ENCODE measurements at places on chromosomes 2 and 18. TPM values are rescaled to one million over a fixed set of nuclear protein-coding genes. Genes with fewer than 3 reads are reported as not detected.

SPEG gene
- 0.21 TPM for total RNA-seq

MROH2A gene
- not detected for total RNA-seq

SCN2A gene
- total RNA-seq: not detected

E2F6 gene
- total RNA-seq: 15.7 TPM

LIMS4 gene
- 35.7 TPM for total RNA-seq

KIAA2012 gene
- not detected for total RNA-seq

SH3RF3 gene
- 9.4 TPM for total RNA-seq

DNA sequence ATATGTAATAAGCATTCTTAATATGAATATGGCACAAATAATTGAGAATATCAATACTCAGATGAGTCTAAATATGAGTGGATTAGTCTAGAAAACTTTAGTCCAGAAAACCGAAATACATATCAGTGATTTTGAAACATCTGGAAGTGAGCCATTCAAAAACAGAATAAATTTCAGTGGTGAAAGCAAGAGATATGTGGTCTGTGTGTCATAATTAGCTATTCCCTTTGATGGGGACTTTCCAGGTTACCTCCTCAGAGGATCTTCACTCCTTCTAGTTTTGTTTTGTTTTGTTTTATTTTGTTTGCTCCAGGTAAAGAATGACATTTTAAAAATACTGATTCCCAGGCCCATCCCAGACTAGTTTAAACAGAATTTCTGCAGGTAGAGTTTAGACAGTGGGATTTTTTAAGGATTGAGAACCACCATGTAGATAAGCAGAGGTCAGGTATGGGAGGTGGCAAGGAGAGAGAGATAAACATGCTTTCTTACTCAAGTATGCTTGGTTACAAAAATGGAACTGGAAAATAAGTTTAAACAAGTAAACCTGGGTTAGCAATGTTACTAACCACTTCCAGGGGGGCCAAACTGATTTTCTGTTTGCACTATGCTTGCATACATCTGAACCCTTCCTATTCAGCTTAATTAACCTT lies 70.7 kb downstream of the NABP1 start:
- no peak for DNase-seq

- no peak for DNase-seq
Observed at GRCh38 chr2:201833781-201834180, 27.4 kb downstream of the CDK15 start.

DNA sequence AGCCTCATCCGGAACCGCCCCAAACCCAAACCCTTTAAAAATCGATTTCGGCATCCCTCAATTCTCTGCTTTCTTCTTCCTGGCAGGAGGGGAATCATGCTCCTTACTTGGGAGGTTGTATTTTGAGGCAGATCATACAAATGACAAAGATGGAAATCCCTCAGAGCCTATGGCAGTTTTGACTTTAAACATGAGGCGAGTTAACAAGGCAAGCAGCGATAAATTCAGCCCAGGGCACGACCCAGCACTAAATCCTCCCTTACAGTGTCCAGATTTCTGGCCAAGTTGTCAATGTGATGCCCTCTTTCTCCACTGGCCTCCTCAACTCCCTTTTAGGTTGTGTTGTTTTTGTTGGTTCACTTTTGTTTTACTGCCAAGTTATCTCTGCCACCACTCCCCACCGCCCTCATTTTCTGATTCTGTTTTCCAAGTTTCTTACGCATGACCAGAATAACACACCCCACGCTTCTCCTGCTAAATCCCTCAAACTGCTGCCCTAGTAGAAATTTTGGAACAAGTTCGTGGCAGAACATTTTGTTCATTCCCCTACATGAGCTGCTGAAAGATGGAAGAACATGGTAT lies 68.3 kb downstream of the CTAGE1 start:
- peak; percentile 64 for DNase-seq

DNA sequence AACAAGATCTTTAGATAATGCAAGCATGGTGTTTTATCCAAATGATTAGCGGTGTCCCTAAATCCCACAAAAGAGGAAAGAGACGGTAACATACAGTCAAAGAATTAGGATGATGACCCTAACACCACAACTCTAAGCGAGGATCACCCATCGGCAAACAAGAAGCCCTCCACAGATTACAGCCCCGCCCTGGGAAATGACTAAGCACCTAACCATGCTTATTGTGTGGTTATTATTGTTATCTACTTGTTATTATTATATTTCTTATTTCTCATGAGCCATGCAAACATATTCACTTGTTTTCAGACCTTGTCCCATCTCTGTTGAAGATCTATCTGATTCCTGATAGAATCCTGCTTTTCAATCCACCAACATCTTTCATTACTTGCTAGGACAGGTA lies 651.3 kb downstream of the NYAP2 start:
- DNase-seq: no peak

DNA sequence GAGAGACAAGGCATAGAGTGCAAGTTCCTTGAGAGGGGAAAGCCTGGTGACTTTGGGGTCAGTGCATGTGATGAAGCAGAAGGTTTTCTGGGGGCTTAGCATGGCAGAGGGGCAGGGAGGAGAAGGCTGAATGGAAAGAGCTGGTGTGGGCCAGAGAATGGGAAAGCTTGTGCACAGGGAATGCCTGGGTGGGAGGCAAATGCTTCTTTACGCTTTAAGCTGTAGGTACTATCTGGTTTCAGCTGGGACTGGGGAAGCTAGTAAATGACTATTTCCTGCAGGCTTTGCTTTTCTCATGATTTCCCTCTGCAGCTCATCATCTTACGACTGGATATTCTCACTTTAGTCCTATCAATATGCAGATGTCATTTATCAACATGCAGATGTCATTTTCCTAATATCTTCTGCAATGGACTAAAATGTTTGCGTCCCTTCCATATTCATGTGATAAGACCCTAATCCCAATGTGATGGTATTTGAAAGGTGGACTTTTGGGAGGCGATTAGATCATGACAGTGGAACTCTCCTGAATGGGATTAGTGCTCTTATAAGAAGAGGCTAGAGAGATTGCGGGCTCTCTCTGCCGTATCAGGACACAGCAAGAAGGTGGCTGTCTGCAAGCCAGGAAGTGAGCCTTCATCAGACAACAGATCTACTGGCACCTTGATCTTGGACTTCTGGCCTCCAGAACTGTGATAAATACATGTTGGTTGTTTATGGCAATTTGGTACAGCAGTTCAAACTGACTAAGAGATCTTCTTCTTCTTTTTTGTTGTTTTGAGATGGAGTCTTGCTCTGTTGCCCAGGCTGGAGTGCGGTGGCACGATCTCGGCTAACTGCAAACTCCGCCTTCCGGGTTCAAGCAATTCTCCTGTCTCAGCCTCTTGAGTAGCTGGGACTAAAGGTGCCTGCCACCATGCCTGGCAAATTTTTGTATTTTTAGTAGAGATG lies 50.1 kb downstream of the MYCN start:
- DNase-seq: no peak

DNA sequence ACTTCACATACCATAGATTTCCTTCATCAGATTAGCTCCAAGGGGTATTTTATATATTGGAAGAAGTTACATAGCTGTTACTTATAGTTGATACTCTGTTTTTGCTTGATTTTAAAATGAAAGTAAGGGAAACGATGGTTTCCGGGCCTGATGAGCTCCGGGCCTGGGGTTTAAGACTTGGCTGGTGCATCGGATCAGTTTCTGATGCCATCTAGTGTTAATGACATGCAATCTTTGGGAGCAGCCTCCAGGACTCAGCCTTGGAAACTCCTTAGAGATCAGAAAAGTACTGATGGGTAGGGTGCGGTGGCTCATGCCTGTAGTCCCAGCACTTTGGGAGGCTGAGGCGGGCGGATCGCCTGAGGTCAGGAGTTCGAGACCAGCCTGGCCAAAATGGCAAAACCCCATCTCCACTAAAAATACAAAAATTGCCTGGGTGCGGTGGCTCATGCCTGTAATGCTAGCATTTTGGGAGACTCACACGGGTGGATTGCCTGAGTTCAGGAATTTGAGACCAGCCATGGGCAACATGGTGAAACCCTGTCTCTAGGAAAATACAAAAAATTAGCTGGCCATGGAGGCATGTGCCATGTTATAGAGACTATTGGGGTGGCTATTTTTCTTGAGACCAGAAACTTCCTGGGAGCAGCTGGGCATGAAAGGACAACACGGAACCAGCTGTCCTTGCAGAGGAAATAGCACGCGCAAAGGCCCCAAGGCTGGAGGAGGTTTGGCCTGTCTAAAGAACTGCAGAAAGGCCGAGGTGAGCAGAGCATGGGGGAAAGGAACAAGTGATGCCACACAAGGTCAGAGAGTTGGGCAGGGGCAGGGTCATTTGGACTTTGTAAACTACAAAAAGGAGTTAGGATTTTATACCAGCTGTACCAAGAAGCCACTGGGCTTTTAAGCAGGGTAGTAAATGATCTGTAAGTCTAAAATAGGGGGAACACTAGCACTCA lies 46.9 kb upstream of the CNOT11 start:
- DNase-seq: peak; percentile 76

- DNase-seq: no peak
Observed at GRCh38 chr2:140851258-140851981, 1279.4 kb downstream of the LRP1B start.

- DNase-seq: no peak
Observed at GRCh38 chr18:24115628-24116027, 23.2 kb upstream of the CABYR start.

- DNase-seq: no peak
Observed at GRCh38 chr2:165420231-165420630, 49.3 kb upstream of the CSRNP3 start.

GRCh38 chr2:39469807-39470206 lies 32.7 kb upstream of the MAP4K3 start:
- DNase-seq: peak; percentile 73

DNA sequence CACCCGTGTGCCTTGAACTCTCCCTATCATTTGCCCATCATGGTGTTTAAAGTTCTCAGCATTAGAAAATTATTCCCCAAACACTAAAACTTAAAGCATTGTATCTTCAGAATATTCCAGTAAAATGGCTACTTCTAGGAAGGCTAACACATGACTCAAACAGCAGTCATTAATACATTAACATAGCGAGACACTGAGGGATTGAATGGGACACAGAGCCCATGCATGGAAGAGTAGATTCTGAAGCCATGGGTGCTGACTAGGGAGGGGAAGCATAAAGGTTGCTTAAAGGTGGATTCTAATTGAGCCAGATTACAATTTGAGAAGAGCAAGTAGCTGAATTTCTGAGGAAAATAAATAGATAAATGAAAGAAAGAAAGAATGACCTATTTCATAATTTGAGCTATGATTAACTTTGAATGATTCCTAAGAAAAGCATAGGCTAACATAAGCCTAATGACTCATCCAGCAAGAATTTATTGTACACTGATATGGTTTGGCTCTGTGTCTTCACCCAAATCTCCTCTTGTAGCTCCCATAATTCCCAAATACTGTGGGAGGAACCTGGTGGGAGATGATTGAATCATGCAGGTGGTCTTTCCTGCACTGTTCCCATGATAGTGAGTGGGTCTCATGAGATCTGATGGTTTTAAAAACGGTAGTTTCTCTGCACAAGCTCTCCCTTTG lies 79.8 kb upstream of the PIK3C3 start:
- no peak for DNase-seq

- DNase-seq: no peak
Observed at GRCh38 chr2:132860220-132860619, 190.2 kb upstream of the LYPD1 start.

DNA sequence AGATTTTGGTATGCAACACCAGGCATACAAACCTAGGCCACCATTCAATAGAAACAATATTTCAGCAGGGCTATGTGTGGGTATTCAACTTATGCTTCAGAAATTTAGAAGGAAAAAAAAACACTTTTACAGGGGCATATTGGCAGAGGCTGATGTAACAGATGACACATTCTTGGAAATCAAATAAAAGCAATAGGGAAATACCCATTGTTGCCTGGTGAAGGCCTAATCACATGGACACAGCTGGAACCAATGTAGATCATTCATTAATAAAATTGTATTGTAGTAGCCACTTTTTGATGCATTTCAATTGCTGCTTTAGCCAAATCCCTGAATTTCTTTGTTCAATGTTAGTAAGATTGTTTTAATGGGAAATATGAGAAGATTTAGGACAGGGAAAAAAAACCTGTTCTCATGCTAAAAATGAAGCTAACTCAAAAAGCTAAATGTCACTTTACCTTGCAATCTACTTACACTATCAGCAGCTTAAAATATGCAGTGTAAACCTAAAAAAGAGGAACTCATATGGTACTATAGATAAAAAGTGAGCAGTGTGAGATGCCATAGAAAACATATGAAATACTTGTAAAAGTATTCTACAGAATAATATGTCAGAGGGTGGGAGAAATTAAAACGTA lies 289.4 kb downstream of the ZEB2 start:
- DNase-seq: peak; percentile 9

DNA sequence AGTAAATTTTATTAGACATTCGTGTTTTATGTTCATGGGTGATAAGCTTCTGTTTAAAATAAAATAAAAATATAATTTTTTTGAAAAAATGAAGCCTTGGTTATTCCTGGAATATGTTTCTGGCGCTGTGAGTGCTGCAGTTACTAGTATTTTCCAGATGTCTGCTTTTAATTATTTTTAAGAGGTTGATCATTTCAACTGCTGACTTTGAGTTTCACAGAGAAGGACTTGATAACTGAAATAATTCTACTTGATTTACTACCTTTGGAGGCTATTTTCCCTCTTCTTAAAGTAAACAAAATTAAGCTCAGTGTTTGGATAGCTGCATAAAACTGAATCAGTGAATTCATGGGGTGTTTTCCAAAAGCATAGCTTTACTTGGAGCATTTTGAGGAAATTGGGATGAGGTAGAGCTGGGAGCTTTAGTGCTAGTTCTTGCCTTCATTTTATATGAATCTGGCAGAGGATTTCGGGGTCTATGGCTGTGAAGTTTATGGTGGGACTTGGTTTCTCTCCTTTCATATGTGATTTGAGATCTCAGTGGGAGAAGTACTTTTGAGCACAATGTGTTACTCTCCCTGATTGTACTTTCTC lies 666.5 kb downstream of the DCDC2C start:
- DNase-seq: no peak

- DNase-seq: no peak
Observed at GRCh38 chr2:158380746-158381145, 75.8 kb downstream of the CCDC148 start.

- DNase-seq: no peak
Observed at GRCh38 chr2:239392688-239393387, 8.0 kb downstream of the HDAC4 start.

DNA sequence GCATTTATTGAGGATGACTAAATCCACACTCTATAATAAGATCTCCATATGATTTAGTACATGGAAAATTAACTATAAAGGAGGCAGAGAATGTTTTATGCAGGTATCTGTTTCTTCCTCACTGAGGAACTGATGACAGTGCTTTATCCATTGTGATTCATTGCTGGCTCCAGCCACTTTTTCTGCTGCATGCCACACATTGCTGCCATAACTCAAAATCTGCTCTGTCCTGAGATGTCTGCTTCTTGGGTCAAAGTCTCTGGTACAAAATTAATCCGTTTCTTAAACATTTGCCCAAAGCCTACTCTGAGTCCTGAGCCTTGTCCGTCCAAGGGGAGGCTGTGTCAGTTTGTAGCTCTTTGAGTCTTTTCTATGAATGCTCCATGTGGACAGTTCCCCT lies 15.5 kb upstream of the ARHGAP28 start:
- no peak for DNase-seq
